ENCODE measurements at places on chromosomes 6 and 20.

GRCh38 chr6:39197922-39198500 lies 31.3 kb downstream of the KCNK5 start:
- DNase-seq: no peak

DNA sequence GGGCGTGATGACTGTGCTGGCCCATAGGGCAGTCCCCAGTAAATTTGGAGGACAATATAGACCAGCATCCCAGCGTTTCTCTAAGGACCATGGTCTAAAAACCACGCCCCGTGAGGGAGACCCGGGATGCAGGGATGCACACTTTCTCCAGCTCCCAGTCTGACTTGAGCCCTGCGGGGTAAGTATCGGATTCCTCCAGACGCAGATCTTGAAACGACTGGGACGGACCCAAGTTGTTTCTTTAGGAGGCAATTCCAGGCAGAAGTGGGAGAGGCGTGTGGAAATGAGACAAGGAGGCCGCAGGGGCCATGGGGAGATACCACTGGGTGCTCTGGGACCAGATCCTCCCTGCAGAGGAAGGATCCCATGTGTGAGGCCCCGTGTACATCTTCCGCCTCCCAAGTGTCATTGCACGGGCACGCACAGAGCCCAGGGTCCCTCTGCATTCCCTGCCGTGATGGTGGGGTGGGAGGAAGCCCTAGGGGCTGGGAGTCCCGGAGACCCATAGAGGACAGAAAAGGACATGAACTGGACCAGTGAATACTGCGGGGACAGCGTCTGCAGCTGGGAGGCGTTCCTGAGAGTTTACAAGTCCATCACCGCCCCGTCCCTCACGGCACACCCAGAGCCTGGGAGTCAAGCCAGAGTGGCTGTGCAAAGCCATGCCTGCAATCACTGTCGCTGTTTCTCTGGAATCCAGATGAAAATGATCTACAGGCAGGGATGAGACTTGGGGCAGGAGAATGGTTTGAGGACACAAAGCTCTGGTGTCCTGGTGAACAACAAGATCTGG lies 522.9 kb downstream of the CDH26 start:
- DNase-seq: no peak

DNA sequence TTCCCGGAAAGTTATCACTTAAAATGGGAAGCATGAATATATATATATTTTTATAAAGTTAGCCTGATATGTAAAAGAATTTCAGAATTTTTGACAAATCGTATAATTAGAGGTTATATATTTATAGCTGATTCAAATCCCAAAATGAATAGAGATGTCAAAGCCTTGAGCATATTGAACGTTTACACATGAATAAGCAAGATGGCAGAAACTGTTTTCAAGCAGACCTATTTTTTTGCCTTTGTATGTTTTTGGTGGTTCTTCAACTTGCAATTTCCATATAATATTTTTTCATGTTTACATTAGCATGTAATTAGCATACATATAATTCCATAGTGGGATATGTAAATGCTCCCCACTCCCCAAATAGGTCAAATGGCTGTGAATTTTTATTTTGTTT lies 189.9 kb downstream of the PRL start:
- DNase-seq: no peak

- DNase-seq: no peak
Observed at GRCh38 chr6:142165227-142165626, 18.2 kb downstream of the VTA1 start.

DNA sequence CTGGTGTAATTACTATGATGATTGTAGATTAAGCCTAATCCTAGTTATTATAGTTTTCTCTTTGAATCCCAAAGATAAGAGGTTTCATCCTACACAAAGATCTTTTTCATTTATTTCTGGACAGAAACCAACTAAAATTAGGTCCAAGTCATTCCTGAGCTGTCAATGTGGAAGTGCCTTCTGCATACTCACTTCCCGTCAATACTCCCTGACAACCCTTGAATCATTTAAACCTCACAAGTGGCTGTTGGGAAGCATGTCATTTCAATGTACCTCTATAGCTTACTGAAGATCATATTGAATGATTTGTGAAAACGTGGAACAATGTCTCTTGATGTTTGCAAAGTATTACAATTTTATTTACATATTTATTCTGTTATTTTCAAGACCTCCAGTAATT lies 274.1 kb downstream of the HACE1 start:
- no peak for DNase-seq

DNA sequence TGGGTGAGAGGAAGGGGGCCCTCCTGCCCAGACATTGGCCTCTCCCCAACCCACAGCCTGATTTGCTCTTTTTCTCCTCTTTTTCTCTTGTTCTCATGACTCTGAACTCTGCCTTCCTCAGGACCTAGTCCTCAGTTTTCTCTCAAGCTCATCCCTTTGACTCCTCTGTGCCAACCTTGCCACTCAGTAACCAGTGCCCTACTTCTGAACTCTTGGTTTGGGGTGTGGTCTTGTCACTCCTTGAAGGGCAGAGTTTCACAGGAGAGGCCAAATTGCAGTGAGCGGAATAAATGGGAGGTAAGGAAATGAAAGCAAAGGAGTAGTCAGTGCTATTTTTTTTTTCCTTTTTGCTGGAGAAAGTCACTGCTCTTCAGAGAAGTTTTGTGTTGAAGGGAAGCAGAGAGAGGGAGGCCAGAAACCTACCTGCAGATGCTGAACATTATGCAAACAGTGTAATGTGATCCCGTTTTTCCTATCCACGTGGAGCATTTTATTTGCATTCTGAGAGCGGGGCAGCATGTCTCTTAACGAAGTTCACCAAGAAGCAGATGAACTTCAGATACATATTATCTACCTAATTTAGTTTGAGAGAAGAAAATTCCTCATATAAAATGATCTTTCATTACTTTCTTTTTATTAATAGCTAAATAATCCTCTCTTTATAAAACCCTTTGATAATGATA lies 26.9 kb downstream of the CFAP61 start:
- DNase-seq: no peak

DNA sequence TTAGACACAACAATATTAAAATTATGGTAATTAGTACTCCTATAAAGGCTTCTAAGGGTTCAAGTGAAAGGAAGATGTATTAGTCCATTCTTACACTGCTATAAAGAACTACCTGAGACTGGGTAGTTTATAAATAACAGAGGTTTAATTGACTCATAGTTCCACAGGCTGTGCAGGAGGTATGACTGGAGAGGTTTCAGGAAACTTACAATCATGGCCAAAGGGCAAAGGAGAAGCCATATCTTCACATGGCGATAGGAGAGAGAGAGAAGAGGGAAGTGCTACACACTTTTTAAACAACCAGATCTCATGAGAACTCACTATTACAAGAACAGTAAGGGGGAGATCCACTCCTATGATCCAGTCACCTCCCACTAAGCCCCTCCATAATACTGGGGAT lies 52.9 kb downstream of the TINAG start:
- DNase-seq: no peak

- no peak for DNase-seq
Observed at GRCh38 chr6:24996269-24996836, 60.6 kb upstream of the RIPOR2 start.

GRCh38 chr20:59406446-59406845 lies 106.0 kb downstream of the EDN3 start:
- no peak for DNase-seq

- no peak for DNase-seq
Observed at GRCh38 chr20:61719691-61720347, 345.9 kb downstream of the TAF4 start.

- DNase-seq: no peak
Observed at GRCh38 chr20:35953387-35954199, 709 bp downstream of the SCAND1 start.

GRCh38 chr6:134453792-134454510 lies 136.0 kb upstream of the SGK1 start:
- DNase-seq: no peak

- DNase-seq: no peak
Observed at GRCh38 chr6:13507306-13507860, 20.0 kb upstream of the GFOD1 start.

DNA sequence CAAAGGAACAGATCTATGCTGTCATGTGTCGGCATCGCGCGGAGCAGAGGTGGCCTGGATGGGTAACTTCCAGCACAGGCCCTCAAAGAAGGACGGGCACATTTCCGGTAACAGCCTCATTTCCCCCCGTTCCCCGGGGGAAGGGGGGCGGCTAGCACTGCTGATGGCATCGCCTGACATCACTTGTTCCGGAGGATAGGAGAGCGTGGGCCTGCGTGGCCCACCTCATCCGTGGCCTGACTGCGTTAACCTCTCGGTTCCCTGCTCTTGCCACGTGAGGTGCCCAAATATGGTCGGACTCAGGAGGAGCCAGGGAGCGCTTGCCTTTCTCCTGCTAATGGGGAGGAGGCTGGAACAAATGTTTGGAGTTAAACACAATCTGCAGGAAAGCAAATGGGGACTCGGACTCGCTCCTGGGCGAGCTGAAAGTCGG lies at the start of gene AKAP12:
Gene AKAP12, plus strand, starts transcription at position 365 of the 433 bp plus-strand sequence. CDS start 596 bp downstream, outside the sequence.
- DNase-seq: peak; percentile 38

DNA sequence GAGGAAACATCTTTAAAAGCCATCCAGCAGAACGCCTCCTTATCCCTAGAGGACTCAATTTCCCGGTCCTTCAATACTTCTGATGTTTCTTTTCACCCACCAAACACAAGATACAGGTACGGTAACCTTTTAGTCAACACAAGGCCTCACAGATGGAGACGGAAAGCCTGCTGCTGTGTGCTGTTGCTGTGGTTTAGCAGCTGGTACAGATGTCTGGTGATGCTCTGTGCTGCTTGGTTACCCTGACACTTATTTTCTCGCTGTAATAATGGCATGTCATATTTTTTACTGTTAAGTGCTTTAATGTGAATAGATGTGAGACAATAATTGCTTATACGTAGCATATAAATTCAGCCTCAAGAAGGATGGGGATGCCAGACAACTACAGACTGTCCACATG lies 25.3 kb downstream of the GMDS start:
- no peak for DNase-seq

- no peak for DNase-seq
Observed at GRCh38 chr6:64280569-64280968, 645.0 kb downstream of the PHF3 start.

- no peak for DNase-seq
Observed at GRCh38 chr6:5459346-5459745, 198.0 kb downstream of the FARS2 start.

- DNase-seq: no peak
Observed at GRCh38 chr6:3912361-3913076, 63.3 kb downstream of the FAM50B start.

DNA sequence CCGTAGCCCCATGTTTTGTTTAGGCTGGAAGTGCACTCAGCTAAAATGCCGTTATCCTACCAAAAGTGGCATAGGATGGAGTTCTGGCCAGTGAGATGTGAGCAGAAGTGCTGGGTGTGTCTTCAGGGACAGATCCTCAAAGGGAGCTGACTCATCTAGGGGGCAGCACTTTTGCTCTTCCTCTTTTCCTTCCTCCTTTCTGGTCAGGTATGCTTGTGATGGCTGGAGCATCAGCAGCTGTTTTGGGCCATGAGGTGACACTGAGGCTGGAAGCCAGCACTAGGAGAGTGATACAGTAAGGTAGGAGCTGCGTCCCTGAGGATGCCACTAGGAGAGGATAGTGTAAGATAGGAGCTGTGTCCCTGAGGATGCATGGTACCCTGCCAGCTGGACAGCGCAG lies 4.6 kb upstream of the OSBPL2 start:
- DNase-seq: no peak

GRCh38 chr6:142542704-142543233 lies 241.0 kb downstream of the ADGRG6 start:
- DNase-seq: peak; percentile 9

GRCh38 chr20:61847986-61848385 lies 217.7 kb downstream of the TAF4 start:
- DNase-seq: no peak

DNA sequence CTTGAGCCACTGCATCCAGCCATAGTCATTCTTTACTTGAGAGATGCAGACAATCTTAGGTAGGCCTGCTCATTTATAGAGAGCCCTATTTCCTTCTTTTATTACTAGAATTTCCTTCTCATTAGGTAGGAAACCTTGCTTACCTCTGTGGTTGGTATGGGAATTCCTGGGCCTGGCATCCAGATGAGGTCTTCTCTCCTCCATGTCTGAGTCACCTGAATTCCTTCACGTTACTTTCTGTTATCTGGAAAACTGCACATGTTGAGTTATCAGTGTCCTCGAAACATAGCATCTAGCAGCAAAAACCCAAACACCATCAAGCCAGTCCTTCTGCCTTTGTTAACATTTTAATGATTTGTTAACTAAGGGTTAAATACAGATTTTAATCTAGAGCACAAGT lies 2.2 kb downstream of the ZNFX1 start:
- DNase-seq: no peak

DNA sequence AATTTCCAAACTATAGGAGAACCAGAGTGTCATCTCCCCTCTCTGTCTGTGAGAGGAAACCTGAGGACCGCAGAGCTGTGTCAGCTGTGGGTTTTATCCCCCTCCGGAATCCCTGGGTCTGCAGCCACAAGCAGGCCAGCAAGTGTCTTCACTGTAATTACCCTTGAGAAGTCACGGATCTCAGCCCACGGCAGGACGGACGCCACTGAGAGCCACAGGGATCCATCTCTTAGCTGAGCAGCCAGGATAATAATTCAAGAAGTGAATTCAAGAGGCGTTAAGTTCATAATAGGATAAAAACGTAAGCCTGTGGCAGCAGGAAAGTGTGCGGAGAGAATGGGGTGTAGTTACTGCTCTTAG lies 37.0 kb downstream of the DLL1 start:
- no peak for DNase-seq

- no peak for DNase-seq
Observed at GRCh38 chr6:21527731-21528130, 65.8 kb upstream of the SOX4 start.
